ENCODE measurements at places on chromosomes 4 and X.

DNA sequence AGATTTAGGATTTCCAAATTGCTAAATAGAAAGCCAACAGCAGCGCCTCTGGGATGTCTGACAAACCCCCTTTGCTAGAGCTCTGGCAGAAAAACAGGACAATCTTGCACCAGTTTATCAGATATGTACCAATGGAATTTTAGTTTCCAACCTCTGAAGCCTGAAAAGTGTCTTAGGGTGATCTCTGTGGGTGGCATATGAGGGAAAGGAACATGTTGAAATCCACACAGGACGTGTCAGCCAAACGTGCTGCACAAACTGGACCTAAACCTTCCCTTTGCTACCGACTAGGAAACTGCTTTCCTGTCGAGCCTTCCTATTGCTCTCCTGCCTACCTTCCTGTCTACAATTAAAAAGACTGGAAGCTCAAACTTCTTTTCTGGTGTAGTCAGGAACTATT is 53.5 kb downstream of the REELD1 start:
- DNase-seq: no peak

DNA sequence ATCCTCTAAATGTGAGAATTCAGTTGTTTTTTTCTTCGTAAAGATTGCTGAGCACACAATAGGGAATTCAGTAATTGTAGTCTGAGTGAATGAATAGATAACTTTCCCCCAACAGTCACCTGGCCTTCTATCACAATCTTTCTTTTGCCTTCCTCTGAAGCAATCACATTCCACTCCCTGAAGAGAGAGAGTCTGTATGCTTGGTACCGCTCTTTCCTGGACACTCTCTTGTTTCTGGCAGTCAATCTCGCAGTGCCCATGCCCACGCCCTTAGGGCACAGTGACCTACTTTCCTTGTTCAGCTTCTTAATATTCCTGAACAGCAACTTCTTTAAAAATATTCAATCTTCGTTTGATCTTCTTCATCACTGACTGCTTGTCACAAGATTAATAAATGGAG is 255.9 kb downstream of the ADAMTS3 start:
- DNase-seq: no peak

DNA sequence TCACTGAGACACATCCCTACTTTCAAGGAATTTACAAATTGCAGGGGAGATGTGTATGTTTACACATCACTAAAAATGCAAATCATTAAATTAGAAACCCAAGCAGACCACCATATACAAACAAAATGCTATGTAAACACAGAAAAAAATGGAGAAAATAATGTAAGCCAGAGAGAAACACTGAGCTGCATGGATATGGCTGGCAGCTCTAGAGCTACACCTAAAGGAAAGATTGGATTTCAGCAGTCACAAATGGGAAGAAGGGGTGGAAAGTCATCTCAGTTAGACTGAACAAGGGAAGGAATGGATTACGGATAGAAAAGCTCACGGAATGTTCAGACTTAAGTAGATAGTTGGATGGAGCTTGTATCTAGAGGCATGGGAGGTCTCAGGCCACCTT is 186.3 kb downstream of the MOSPD2 start:
- DNase-seq: no peak

GRCh38 chr4:104394406-104395167 is 100.1 kb downstream of the CXXC4 start:
- DNase-seq: no peak

- DNase-seq: no peak
Measured at GRCh38 chr4:174365018-174365587, 81.4 kb downstream of the CEP44 start.

DNA sequence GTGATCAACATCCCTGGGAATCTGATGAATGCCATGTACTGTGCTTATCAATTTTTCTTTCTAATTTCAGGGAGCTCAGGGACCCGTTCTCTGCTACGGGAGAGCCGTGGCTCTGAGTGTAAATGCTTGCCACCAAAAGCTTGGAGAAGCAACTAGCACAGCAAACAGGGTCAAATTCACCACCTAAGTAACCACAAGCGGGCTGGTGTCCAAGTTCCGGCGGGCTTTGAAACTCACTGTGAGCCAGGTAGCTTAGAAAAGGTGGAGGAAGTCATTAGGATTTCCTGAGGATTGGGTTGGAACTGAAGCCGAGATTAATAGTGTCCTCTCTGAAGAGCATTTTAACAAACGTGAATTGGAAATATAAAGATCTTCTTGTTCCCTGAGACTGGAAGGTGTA is 87.2 kb downstream of the CLDN34 start:
- no peak for DNase-seq

- no peak for DNase-seq
Measured at GRCh38 chr4:930028-930551, 2.0 kb downstream of the GAK start.

DNA sequence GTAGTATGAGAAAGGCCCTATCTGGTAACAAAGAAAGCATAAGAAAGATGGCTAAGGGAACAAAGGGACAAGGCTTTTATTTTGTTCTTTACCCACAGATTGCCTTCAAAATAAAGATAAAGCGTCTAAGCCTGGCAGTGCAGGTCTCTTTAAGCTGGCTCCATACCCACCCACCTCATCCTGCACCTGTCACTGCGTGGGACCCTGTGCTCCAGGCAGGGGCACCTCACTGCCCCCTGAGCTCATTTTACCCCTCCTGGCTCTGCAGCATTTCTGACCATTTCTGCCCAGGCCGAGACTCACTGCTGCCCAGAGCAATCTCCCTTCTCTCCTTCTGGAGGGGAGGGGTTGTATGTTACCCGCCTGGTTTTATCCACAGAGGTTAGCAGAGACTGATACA is 1.7 kb upstream of the CYP4V2 start:
- DNase-seq: no peak

GRCh38 chrX:27186671-27187070 is 276.5 kb downstream of the PPP4R3C start:
- peak; percentile 37 for DNase-seq

DNA sequence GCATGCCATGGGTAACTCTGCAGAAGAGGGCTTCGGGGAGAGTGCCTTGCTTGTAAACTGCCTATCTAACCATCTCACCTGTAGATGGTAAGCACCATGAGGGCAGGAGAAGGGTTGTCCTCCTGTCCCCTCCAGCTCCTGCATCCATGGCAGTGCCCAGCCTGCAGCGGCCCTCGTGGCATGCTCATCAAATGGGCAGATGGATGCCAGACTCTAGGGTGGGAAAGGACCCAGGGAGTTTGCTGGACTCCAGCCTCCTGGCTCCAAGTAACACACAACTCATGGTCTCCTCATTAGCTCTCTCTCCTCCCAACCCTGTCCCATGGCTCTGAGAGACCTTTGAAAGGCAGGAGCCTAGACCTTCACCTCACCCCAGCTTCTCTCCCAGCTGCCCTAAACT is 29.7 kb upstream of the CRMP1 start:
- no peak for DNase-seq

DNA sequence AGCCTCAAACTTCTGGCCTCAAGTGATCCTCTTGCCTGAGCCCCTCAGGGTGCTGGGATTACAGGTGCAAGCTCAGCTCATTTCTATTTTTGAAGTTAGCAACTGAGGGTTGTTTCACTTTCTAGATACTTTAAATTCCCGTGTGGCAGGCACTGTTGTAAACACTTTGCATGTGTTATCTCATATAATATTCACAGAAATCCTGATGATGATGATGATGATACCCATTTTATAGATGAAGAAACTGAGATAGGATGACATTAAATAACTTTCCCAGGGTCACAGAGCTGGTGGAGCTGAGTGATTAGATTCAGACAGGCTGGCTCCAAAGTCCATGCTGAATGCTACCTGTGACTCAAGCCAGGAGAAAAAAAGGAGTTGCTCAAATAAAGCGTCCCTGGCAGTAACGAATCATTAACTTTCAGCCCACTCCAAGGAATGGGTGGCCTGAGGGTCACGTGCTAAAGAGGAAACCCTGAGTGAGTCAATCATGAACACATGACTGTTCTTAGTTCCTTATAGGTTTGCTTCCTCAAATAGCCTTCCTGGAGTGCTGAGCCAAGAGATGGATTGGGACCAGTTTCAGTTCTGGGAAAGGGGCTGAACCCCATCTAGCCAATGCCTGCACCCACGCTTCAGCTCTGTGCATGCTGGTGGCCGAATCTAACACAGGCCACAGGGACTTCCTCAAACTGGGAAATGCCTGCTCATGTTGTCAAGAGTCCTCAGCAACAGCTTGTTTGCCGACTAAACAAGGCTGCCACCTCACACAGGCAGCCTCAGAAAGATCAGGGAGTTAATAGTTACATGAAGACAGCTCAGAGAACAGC is 52.8 kb downstream of the RBM47 start:
- no peak for DNase-seq

DNA sequence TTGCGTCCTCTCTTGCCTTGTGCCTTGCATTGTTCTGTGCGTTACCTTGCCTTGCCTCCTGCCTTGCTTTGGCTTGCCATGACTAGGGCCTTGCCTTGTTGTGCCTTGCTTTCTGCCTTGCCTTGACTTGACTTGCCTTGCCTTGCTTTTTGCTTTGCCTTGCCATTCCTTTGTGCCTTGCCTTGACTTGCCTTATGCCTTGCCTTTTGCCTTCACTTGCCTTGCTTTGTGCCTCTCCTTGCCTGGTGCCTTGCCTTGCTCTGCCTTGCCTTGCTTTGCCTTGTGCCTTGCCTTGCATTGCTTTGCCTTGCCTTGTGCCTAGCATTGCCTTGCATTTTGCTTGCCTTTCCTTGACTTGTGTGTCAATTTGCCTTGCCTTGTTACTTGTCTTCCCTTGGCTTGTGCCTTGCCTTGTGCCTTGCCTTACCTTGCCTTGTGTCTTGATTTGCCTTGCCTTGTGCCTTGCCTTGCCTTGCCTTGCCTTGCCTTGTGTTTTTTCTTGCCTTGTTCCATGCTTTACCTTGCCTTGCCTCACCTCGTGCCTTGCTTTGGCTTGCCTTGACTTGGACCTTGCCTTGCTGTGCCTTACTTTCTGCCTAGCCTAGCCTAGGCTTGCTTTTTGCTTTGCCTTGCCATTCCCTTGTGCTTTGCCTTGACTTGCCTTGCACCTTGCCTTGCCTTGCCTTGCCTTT is 95.8 kb downstream of the TAB3 start:
- no peak for DNase-seq

DNA sequence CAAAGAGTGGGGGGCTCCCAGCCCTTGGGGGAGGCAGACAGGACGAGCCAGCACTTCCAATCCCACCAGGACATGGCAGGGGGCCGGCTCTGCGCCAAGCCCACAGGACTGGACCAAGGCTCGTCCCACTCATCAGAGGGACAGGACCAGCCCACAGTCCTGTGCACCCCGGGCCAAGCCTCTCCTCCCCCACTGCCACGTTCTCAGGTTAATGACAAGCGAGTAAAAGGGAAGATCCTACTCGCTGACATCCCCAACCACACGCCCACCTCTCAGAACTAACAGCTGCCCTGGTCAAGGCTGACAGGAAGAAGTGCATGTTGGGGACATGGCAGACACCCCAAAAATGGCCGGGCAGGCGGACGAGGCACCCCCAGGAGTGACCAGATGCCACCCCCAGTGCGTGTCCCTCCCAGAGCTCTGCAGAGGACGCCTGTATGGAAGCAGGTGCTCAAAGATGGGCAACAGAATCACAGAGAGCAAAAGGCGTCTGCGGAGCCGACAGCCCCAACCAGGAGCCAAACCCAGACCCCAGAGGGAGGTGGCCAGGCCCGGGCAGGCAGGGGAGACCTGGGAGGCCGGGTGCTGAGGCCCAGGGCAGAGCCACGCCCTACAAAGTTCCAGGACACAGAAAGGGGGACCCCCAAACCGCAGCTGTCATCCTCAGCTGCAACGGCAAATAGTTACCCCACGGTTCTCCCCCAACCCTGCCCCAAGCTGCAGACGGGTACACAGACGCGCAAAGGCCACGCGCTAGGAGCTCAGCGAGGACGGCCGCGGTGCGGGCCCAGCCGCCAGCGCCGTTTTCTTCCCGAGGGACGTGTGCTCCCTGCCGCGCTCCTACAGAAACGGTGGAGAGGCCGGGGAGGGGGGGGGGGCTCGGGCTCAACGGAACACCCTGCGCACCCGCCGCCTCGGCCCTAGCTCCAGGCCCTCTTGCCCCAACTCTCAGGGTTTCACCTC is 1.7 kb downstream of the CTBP1 start:
- DNase-seq: no peak

GRCh38 chr4:167893531-167893930 is 198.8 kb upstream of the ANXA10 start:
- DNase-seq: no peak

DNA sequence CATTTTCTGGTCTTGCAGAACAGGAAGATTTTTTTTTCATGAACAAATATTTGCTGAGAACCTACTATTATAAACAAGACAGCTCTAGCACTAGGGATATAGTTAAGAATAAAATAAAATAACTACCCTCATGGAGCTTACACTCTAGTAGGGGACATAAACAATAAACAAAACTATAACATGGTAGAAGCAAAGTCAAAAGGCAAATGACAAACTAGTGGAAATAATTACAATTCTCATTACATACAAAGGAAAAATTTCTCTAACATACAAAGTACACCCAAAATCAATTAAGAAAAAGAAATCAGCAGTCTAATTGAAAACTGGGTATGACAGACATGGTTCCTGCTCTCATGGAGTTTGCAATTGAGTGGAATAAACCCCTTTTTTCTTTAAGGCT is 32.0 kb downstream of the VSIG4 start:
- no peak for DNase-seq

DNA sequence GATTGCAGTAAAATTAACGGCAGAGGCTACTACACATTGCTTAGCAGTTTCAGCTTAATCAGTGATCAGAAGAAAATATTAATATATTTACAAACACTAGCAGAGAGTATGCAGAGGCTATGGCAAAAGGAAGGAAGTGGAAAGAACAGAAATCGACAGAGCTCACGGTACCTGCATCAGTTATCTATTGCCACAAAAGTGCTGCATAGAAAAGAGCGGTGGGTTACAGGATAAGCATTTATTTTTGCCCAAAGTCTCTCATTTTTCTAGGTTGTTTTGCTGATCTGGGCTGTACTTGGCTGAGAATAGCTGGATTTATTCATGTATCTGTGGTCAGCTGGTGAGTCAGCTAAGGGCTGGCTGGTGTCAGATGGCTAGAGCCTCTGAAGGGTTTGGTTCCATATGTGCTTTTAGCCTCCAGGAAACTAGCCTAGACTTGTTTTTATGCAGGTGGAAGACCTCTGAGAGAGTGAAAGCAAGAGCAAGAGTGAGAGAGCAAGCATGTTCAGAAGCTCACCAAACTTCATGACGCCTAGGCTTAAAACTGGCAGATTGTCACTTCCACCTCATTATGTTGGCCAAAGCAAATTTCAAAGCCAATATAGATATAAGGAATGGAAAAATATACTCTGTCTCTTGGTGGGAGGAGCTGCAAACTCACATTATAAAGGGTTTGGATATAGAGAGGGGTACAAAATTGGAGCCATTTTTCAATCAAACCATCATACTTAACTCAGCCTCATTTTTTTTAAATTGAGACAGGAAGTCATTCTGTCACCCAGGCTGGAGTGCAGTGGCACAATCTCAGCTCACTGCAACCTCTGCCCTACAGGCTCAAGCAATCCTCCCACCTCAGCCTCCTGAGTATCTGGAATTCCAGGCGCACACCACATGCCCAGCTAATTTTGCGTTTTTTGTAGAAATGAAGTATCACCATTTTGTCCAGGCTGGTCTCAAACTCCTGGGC is 153.2 kb upstream of the RPL34 start:
- peak; percentile 81 for DNase-seq

- DNase-seq: no peak
Measured at GRCh38 chr4:38055566-38055965, 95.4 kb downstream of the PTTG2 start.

GRCh38 chrX:141989134-141989533 is 85.4 kb downstream of the MAGEC1 start:
- DNase-seq: no peak

GRCh38 chr4:187118166-187118565 is 394.5 kb upstream of the FAT1 start:
- DNase-seq: no peak

- no peak for DNase-seq
Measured at GRCh38 chr4:45172636-45173035, 446.3 kb upstream of the GNPDA2 start.

All from CD4-positive, CD25-positive, alpha-beta regulatory T cell (primary cell).